ENCODE measurements at places on chromosomes 3 and 15. TPM values are rescaled to one million over a fixed set of nuclear protein-coding genes. Genes with fewer than 3 reads are reported as not detected.

The FBXO22 gene
- total RNA-seq, result 63.6 TPM

The CHD2 gene
- 43.7 TPM for total RNA-seq

GRCh38 chr15:65204931-65205660 lies 6.2 kb downstream of the CILP start:
- no peak for DNase-seq

DNA sequence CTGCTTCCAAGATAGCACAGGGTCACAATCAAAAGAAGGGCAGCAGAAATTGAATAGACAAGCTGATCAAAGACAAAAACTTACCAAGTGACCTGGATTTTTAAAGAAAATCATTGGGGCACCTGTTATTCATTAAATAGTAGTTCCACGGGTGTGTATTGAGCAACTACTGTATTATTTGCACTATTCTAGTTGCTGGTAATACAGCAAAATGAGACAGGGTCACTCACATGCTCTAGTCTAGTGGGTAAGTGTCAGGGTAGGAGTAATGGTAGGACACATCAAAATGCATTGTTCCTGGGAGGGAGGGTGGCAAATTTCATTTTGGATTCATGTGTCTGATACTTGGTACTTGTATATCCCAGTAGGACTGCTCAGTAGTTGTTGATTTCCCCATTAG lies 127.9 kb downstream of the SQOR start:
- DNase-seq, result no peak

- no peak for DNase-seq
Observed at GRCh38 chr15:60004846-60005351, 788 bp downstream of the FOXB1 start.
